ENCODE measurements at places on chromosomes 2 and 18.

DNA sequence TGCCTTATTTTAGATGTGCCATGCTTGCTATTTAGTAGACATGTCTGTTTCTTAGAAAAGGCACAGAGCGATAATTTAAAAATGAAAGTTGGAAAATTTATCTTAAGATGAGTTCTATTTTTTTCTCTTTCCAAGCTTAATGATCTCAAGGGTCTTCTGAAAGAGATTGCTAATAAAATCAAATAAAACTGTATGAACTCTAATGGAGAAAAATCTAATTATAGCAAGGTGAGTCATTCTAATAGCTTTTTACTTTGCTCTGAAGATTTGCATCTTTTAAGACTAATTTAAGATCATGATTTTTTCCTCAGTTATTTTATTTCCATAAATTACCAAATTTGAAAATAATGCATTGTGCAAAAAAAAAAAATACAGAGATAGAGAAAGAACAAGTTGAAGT, 36.1 kb upstream of the SPP2 start:
- DNase-seq: no peak

GRCh38 chr2:168191955-168192785, 55.2 kb downstream of the STK39 start:
- DNase-seq: no peak

- no peak for DNase-seq
Measured at GRCh38 chr2:205563646-205564045, 118.7 kb upstream of the NRP2 start.

GRCh38 chr18:24230766-24231165, 91.9 kb downstream of the CABYR start:
- no peak for DNase-seq

GRCh38 chr2:17643031-17643615, 102.6 kb downstream of the VSNL1 start:
- DNase-seq: no peak

GRCh38 chr2:95346738-95347671, 49.9 kb downstream of the KCNIP3 start:
- no peak for DNase-seq

DNA sequence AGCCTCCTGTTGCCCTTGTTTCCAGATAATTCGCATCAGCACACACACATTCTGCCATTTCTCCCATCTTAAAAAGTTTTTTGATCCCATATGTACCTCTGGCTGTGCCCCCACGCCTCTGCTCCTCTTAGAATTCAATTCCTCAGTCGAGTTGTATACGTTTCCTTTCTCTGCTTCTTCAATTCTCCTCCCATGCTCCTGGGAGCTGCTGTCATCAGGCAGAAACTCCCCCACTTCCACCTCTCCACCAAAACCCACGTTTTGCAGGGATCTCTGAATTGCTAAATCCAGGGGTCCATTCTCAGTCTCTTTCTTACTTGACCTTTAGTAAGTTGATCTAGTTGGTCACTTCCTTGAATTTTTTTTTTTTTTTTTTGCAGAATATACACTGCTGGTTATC, 98.8 kb downstream of the VWA3B start:
- no peak for DNase-seq

DNA sequence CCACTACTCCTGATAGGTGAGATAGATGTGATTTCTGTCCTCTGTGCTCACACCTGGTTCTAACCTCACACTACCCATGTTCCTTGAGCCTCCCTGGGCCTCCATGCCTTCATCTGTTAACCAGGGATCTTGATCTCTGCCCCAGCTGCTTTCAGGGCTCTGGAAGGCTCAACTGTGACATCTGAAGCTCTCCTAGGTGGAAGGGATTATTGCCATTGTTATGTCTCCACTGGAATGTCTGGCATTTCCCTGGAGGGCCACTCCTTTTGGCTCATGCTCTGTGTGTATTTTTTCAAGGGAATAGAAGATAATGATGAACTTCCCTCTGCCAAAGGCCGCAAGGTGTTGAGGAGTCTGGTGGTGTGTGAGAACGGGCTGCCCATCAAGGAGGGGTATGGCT, 41.2 kb downstream of the PCARE start:
- no peak for DNase-seq

GRCh38 chr2:214076527-214076926, 334.3 kb upstream of the VWC2L start:
- no peak for DNase-seq

DNA sequence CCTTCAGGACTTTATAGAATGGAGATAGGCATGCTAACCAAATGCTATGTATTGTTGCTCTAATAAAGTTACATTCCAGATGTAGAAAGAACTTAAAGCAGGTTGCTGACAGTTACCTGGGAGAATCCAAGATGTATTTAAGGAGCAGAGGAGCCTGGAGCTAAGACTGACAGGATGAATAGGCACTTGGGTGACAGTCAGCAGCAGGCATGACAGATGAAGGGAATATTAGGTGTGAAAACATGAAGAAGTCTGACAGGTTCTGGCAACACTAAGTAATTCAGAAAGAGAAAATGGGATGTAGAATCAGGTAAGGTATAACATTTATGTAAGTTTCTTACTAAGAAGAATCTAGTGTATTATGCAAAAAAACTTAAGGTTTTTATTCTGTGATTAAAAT, 232.0 kb downstream of the DSC3 start:
- DNase-seq: no peak

GRCh38 chr2:190723397-190724090, 74.7 kb downstream of the NAB1 start:
- no peak for DNase-seq

- DNase-seq: no peak
Measured at GRCh38 chr2:145186303-145186702, 666.4 kb upstream of the ZEB2 start.

- no peak for DNase-seq
Measured at GRCh38 chr2:233349005-233349998, 5.0 kb upstream of the DGKD start.

DNA sequence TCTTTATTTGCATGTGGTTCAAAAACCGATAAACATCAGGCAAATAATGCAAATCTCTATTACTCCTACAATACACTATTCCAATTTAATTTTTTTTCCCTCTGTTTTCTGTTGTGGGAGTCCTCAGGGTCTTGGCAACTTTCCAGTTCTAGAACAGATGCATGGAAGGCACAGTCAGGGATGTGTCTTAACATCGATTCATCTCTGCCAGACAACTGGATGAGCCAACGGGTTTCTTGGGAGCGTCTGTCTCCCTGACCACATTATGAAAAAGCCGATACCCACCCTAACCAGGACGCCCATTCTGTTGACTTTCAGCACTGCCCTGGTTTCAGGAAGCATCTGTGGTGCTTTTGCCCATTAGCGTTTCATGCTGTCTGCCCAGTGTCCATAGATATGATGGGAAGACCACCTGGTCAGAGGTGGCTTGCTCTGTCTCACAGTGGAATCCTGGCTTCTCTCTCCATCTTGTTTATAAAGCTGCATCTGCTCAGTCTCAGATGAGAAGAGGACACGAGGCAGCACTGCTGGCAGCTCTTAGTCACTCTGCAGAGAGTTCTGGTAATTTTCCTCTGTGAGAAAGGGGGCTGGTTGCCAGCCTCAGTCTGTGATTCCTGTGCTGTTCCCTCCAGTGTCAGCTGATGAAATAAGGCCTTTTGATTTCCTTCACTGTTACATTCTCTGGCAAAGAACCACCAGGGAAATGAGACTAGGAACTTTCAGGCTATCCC, 57.9 kb upstream of the KCNE4 start:
- no peak for DNase-seq

- no peak for DNase-seq
Measured at GRCh38 chr2:63023444-63023843, 27.2 kb upstream of the OTX1 start.

GRCh38 chr2:172905937-172906811, 169.5 kb upstream of the MAP3K20 start:
- DNase-seq: no peak

DNA sequence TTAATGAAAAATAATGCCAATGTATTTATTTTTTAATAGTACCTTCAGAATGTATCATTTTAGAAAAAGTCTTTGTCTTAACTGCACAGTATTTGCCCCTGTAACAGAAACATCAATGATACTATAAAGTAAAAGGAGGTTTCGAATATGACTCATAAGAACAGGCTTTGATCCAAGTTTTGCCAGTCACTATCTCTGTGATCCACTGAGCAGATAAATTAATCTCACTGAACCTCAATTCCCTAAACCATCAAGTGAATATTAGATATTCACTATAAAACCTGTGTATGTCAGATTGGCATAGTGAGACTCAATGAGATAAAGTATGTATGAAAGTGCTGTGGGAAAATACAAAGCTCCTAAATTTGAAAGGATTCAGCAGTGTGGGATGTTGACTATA, 292.1 kb downstream of the EXOC6B start:
- DNase-seq: no peak

GRCh38 chr18:73777356-73778031, 370.1 kb downstream of the FBXO15 start:
- no peak for DNase-seq

GRCh38 chr2:172865422-172865821, 129.8 kb downstream of the RAPGEF4 start:
- no peak for DNase-seq

GRCh38 chr2:152497481-152498052, 162.6 kb downstream of the FMNL2 start:
- DNase-seq: no peak

DNA sequence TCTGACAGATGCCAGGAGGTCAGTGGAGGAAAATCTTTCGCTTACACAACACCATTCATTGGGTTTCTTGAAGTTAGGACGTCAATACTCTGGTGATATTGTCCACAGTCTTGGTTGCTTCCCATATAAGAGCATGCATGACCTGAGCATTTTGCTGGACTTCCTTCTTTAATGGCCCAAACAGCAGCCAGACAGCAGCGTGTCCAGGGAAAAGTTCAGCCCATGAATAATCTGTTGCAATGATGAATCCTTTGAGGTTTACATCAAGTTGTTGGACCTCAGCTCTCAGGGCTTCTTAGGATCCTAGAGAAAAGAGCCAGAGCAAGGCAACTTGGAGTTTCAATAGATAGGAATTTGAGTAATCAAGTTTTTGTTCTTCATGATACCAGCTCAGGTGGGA, 155.6 kb upstream of the MGAT5 start:
- DNase-seq: no peak

GRCh38 chr18:3798032-3798431, 348.1 kb downstream of the TGIF1 start:
- DNase-seq: no peak

DNA sequence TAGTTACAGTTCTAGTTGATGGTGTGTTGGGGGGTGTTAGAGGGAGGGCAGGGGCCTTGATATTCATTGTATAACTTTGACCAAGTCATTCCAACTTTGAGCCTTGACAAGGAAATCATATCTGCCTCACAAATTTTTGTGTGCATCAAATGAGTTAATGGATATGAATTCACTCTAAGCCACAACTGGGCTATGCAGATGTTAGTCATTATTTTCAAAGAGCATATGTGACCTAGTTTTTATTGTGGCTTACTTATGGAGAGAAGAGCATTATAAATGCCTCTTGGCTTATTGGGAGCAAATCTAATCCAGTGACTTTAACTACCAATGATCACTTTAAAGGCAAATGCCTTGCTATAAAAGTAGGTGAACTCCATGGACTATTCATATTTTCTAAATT, 250.2 kb downstream of the LPIN1 start:
- DNase-seq: no peak

GRCh38 chr18:37778417-37779165, 213.0 kb upstream of the CELF4 start:
- DNase-seq: peak; percentile 9

DNA sequence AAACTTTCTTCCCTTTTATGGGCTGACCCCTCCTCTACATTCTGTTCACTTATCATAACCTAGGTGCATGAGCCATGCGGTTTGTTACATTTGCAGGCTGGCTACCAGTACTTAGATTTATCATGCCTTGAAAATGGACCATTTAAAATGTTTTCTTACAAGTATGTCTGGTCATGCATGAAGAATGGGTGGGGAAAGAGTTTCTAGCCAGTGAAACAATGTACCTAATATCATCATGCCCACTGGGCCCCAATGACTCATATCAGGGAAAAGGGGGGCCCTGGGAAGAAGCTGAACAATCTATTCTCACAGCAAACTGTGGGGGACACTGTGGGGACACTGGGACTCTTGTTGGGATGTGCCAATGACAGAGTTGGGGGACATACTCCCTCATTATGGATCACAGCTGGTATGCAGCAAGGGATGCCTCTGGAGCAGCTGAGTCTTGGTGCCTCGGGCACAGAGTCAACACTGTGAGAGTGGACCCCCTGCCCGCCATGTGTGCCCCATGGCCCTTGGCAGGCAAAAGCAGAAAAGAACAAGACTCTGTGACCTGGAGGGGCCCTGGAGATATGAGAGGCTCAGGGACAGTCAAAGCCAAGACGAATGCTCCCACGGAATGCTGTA, 156.3 kb downstream of the ZNF516 start:
- DNase-seq: no peak

- DNase-seq: no peak
Measured at GRCh38 chr2:66273933-66274490, 160.9 kb upstream of the MEIS1 start.

DNA sequence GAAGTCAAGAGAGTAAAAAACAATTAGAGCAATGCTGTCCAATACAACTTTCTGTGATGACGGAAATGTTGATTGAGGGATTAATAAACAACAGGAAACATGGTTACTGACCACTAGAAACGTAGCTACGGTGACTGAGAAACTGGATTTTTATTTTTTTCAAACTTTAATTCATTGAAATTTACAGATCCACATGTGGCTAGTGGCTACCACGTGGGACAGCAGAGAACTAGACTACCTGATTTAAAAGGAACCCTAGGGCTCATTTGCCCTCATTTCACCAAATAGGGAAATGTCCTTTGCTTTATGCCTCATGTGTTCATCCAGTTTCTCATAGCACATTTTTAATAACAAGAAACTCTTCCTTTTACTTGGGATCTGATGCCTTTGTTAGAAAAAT, 413.0 kb downstream of the TGIF1 start:
- no peak for DNase-seq

DNA sequence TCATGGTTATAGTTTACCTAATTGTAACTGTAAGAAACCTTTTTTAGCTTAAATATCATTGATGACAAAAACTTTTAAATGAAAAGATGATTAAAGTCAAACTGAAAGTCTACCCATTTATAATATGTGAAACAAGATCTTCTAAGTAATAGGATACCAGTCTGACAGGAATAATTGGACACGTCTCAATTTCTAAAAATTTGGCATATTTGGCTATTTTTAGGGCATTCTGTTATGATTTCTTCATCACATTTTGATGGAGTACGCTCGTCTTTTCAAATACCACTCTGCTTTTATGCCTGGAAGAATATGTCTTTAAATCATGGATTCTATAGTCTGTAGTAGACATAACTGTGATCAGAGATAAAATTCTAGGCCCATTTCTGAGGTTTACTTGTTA, 1.3 kb downstream of the R3HDM1 start:
- DNase-seq: no peak

DNA sequence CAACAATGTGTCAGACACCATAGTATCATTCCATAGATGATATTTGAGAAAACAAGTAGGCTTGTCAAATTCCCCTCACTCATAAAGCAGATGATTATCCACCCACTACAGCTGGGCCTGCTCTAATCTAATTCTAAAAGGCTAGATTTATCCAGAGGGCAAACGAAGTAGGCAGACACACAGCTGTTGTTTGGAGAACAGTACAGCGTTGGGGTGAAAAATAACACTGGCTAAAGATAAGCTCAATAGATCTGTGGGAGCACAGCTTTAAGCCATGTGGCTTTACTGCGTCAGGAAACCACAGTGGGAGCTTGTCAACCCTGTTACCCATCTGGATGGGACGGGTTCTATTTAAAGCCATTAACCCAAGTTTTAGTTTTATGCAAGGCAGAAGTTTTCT, 48.9 kb upstream of the COBLL1 start:
- no peak for DNase-seq

- DNase-seq: no peak
Measured at GRCh38 chr2:48419884-48420511, 110.0 kb upstream of the STON1 start.

- DNase-seq: no peak
Measured at GRCh38 chr2:26917135-26917836, 53.2 kb upstream of the MAPRE3 start.
